Activated T-helper 17 cell treated with anti-CD3 and anti-CD28 coated beads, Interleukin-2, amount 50 U/mL, for 72 hours (primary cell): ENCODE measurements at places on chromosomes 1 and 21. TPM values are rescaled to one million over a fixed set of nuclear protein-coding genes. Genes with fewer than 3 reads are reported as not detected.

The CLCA4 gene
- not detected for total RNA-seq

GRCh38 chr1:194378517-194378916 is 1192.1 kb upstream of the B3GALT2 start:
- no peak for ATAC-seq
- no peaks in the 10 kb centered on the region for H3K27me3 ChIP-seq
- H3K36me3 ChIP-seq = no peaks in the 10 kb centered on the region
- H3K27ac ChIP-seq = no peak overlapping the region

- no peak overlapping the region for H3K4me3 ChIP-seq
- H3K36me3 ChIP-seq = peaks cover 22% of the 10 kb centered on the region
- H3K4me1 ChIP-seq = peaks cover 5% of the 10 kb centered on the region
- H3K27me3 ChIP-seq = no peaks in the 10 kb centered on the region
These were observed 75.4 kb downstream of the NRIP1 start for GRCh38 chr21:14989359-14989758.

The GLUL gene
- 159 TPM for total RNA-seq

The ERICH3 gene
- not detected for total RNA-seq

DNA sequence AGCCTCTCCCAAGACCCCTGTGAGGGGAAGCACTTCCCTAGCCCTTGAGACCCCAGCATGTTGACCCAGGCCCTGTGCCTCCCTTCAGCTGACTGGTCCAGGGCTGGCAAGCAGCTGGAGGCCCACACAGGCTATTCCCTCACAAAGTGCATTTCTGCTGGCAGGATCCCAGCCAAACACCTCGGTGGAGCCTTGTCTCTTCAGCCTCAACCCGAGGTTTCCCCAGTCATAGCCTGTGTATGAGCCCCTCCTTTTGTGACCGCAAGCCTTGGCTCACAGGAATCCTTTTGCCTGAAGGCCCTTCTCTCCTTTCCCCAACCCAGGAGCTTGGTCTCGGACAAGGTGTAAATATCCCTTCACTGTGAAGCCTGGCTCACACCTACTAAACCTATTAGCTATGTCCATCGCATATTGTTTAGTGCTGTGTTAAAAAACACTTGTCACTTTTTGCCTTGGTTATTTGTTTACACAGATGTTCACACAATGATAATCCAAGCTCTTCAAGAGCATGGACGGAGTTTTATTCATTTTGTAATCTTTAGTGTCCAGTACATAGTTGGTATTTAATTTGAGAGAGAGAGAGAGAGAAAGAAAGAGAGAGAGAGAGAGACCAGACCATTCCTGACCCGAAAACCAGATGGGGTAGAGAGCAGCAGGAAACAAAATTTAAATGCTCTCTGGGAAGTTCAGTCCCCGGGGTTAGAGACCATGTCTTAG is 8.5 kb upstream of the CD247 start:
- no peak for ATAC-seq
- H3K36me3 ChIP-seq = no peaks in the 10 kb centered on the region
- H3K27ac ChIP-seq = no peak overlapping the region
- no peak overlapping the region for H3K4me3 ChIP-seq
- H3K4me1 ChIP-seq = peaks cover 6% of the 10 kb centered on the region
